ENCODE measurements at places on chromosomes 7 and 10. TPM values are rescaled to one million over a fixed set of nuclear protein-coding genes. Genes with fewer than 3 reads are reported as not detected.

- peaks cover 11% of the 10 kb centered on the region for H3K27me3 ChIP-seq
Observed at GRCh38 chr7:132075515-132075914, 500.8 kb downstream of the PLXNA4 start.

LIPN gene
- total RNA-seq: not detected

DNA sequence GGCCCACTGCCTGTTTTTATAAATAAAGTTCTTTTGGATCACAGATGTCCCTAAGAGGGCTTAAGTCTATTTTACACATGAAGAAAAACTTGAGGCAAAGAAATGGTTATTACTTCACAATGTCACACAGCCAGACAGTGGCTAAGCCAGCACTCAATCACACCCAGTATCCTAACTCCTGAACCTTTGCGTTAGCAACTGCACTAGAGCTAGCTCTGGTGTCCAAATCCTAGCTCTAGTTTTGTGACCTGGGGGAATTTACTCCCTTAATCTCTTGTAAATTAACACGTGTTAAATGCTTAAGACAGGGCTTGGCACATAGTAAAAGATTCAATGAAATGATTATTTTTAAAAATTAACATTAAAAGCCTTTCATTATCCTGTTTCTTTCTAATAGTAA is 49.0 kb upstream of the TPK1 start:
- H3K27me3 ChIP-seq: no peaks in the 10 kb centered on the region
- H3K4me1 ChIP-seq: no peaks in the 10 kb centered on the region
- H3K27ac ChIP-seq: no peak overlapping the region
- no peak overlapping the region for H3K4me3 ChIP-seq
- no peaks in the 10 kb centered on the region for H3K36me3 ChIP-seq

DNA sequence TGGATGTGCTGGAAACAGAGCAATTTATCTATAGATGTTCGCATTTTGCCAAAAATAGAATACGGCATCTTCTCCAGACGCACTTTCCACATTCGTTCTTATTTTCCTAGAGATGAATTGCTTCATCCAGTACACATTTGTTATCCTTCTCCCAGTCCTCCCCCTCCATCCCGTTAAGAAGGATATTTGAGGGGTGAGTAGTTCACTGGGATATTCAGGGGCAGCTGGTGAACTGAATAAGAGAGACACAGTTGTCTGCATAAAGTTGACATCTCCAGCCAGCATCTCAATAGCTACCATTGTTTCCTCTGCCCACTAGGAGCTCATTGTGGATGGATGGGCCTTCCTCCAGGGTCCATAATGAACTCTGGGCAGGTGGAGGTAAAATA is 456.8 kb upstream of the NRP1 start:
- peak overlapping the region; percentile 7 for H3K4me3 ChIP-seq
- H3K36me3 ChIP-seq: no peaks in the 10 kb centered on the region
- peaks cover 22% of the 10 kb centered on the region for H3K4me1 ChIP-seq
- H3K27ac ChIP-seq: no peak overlapping the region

DNA sequence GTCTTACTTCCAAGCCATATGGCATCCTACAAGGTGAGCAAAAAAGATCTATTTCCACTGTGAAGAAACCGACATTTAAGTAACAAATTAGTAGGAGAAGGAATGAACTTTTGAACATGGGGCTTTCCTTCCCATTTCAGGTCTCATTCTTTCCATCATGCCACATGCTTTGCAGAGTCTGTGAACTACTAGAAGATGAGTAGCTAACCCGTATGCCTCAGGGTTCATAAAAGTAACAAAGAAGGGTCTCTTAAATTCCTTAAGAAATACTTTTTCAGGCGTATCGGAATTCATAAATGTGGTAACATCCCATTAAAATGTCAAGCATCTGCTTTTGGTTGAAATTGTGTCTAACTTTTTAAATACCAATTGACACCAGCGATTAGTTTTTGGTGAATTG is 81.3 kb upstream of the TNS3 start:
- no peaks in the 10 kb centered on the region for H3K27me3 ChIP-seq
- no peak overlapping the region for H3K4me3 ChIP-seq
- no peaks in the 10 kb centered on the region for H3K36me3 ChIP-seq
- no peak overlapping the region for H3K27ac ChIP-seq

ANKRD61 gene
- 0.80 TPM for total RNA-seq

- no peak for DNase-seq
- peaks cover 2% of the 10 kb centered on the region for H3K27me3 ChIP-seq
- peaks cover 14% of the 10 kb centered on the region for H3K4me1 ChIP-seq
Observed at GRCh38 chr10:111724121-111724520, 459.4 kb downstream of the GPAM start.

BLNK gene
- total RNA-seq: not detected

MGMT gene
- total RNA-seq: 13.4 TPM

DNA sequence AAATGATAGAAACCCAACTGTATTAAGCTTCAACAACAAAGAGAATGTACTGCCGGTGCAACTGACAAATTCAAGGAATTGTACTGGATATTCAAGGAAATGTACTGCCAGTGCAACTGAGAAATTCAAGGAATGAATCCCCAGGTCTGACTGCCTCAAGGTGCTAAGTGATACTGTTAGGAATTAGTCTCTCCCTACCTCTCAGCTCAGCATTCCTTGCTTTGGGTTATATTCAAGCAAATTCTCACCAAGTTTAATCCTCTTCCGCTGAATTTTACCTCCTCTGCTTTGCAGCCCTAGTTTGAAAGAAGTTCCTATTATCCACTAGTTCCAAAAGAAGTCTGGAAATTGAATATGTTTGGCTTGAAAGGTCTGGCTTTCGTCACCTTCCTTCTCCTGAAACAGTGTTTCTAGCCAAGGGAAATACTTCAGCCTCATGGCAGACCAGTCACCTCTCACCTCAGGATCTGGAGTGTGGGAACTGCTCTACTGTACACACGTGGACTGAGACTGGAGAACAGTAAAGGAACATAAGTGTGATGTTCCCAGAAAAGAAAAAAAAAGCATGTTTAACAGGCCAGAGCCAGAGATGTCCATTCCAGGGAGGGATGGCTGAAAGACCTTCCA is 60.4 kb downstream of the SORCS1 start:
- H3K4me1 ChIP-seq: peaks cover 29% of the 10 kb centered on the region
- no peaks in the 10 kb centered on the region for H3K27me3 ChIP-seq
- H3K36me3 ChIP-seq: peaks cover 9% of the 10 kb centered on the region
- peak overlapping the region; percentile 95 for H3K27ac ChIP-seq

PPRC1 gene
- 68.3 TPM for total RNA-seq

GRCh38 chr10:66625709-66626590 is 299.9 kb upstream of the LRRTM3 start:
- no peak for DNase-seq
- no peak overlapping the region for H3K4me3 ChIP-seq
- no peaks in the 10 kb centered on the region for H3K36me3 ChIP-seq

TSPAN12 gene
- total RNA-seq: 15.7 TPM

GRCh38 chr10:3480281-3480989 is 304.6 kb downstream of the KLF6 start:
- H3K36me3 ChIP-seq: no peaks in the 10 kb centered on the region
- DNase-seq: no peak
- peaks cover 59% of the 10 kb centered on the region for H3K4me1 ChIP-seq
- no peaks in the 10 kb centered on the region for H3K27me3 ChIP-seq
- no peak overlapping the region for H3K27ac ChIP-seq

DNA sequence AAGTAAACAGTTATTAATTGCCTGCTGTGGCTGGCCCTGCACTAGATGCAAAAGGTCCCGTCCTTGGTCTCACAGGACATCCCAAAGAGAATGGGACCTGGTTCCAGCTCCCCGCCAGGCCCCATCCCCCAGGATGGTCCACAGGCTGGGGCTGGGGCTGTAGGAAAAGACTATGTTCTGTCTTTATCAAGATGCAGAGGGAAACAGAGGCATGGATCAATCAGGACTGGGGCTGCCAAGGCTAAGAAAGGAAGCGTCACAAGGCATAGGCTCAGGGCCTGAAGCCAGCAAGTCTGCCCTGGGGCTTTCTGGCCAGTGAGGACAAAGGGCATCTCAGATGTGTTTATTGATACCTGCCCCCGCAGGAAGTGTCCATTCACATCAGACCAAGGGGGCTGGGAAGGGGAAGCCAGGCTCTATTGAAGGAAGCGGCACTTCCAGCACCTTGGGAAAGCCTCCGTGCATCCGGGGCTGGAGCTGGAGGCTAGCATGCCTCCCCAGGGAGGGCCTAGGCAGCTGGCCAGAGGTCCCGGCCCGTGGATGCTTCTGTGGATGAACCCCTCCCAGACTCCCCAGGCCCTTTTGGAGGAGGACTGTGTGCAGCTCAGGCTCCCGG is 5.8 kb downstream of the VSIR start:
- H3K36me3 ChIP-seq: no peaks in the 10 kb centered on the region
- H3K27me3 ChIP-seq: no peaks in the 10 kb centered on the region
- H3K4me1 ChIP-seq: peaks cover 9% of the 10 kb centered on the region
- H3K27ac ChIP-seq: peak overlapping the region; percentile 50

GRCh38 chr10:19532411-19532810 is 283.8 kb upstream of the PLXDC2 start:
- no peak overlapping the region for H3K4me3 ChIP-seq
- no peak for DNase-seq
- no peaks in the 10 kb centered on the region for H3K27me3 ChIP-seq

GRCh38 chr7:155702616-155703015 is 58.2 kb downstream of the RBM33 start:
- no peak overlapping the region for H3K4me3 ChIP-seq
- no peak overlapping the region for H3K27ac ChIP-seq
- peaks cover 17% of the 10 kb centered on the region for H3K36me3 ChIP-seq

MOGAT3 gene
- not detected for total RNA-seq

GRCh38 chr10:11235771-11236170 is 218.1 kb downstream of the CELF2 start:
- H3K4me1 ChIP-seq: peaks cover 30% of the 10 kb centered on the region
- H3K27me3 ChIP-seq: no peaks in the 10 kb centered on the region
- H3K27ac ChIP-seq: no peak overlapping the region
- H3K36me3 ChIP-seq: peaks cover 21% of the 10 kb centered on the region

- H3K27ac ChIP-seq: no peak overlapping the region
- H3K4me1 ChIP-seq: peaks cover 24% of the 10 kb centered on the region
- H3K27me3 ChIP-seq: no peaks in the 10 kb centered on the region
- H3K4me3 ChIP-seq: no peak overlapping the region
- H3K36me3 ChIP-seq: no peaks in the 10 kb centered on the region
Observed at GRCh38 chr10:78272329-78272728, 238.7 kb downstream of the RPS24 start.

GRCh38 chr10:61330669-61331068 is 122.5 kb downstream of the TMEM26 start:
- DNase-seq: no peak
- no peaks in the 10 kb centered on the region for H3K27me3 ChIP-seq

GRCh38 chr10:79444199-79445119 is 965 bp downstream of the ZCCHC24 start:
- peak; percentile 24 for DNase-seq
- H3K4me3 ChIP-seq: peak overlapping the region; percentile 96
- H3K27me3 ChIP-seq: peaks cover 19% of the 10 kb centered on the region
- no peak overlapping the region for H3K27ac ChIP-seq
- no peaks in the 10 kb centered on the region for H3K36me3 ChIP-seq

ATRNL1 gene
- total RNA-seq: 44.1 TPM

GRCh38 chr10:78976825-78977755 is 91.7 kb upstream of the ZMIZ1 start:
- peak overlapping the region; percentile 65 for H3K27ac ChIP-seq
- no peak for DNase-seq
- H3K4me3 ChIP-seq: peak overlapping the region; percentile 12
- peaks cover 2% of the 10 kb centered on the region for H3K27me3 ChIP-seq

ADAM22 gene
- 12.1 TPM for total RNA-seq

DNA sequence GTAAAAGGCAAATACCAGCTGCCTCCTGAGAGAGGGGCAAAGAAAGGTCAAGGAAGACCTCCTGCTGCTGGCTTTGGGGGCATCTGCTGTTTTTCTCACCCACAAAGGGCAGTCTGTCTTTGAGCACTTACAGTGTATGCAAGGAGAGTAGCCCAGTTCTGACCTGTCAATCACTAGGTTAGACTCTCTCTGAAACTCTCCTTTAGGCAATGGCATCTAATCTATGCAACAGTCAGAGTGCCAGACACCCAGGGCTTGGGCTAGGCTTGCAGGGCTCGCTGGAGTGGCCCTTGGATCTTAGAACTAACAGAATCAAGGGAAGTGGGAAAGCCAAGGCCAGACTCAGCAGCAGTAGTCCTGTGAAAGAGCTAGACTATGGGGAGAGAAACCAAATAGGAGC is 522.9 kb downstream of the NRG3 start:
- H3K4me1 ChIP-seq: peaks cover 22% of the 10 kb centered on the region
- H3K27ac ChIP-seq: no peak overlapping the region
- H3K36me3 ChIP-seq: no peaks in the 10 kb centered on the region
- peaks cover 56% of the 10 kb centered on the region for H3K27me3 ChIP-seq
- no peak for DNase-seq
- no peak overlapping the region for H3K4me3 ChIP-seq

- H3K27me3 ChIP-seq: no peaks in the 10 kb centered on the region
- H3K4me3 ChIP-seq: no peak overlapping the region
- DNase-seq: no peak
- no peaks in the 10 kb centered on the region for H3K4me1 ChIP-seq
- no peaks in the 10 kb centered on the region for H3K36me3 ChIP-seq
Observed at GRCh38 chr7:126658684-126659083, 594.1 kb downstream of the GRM8 start.

DNA sequence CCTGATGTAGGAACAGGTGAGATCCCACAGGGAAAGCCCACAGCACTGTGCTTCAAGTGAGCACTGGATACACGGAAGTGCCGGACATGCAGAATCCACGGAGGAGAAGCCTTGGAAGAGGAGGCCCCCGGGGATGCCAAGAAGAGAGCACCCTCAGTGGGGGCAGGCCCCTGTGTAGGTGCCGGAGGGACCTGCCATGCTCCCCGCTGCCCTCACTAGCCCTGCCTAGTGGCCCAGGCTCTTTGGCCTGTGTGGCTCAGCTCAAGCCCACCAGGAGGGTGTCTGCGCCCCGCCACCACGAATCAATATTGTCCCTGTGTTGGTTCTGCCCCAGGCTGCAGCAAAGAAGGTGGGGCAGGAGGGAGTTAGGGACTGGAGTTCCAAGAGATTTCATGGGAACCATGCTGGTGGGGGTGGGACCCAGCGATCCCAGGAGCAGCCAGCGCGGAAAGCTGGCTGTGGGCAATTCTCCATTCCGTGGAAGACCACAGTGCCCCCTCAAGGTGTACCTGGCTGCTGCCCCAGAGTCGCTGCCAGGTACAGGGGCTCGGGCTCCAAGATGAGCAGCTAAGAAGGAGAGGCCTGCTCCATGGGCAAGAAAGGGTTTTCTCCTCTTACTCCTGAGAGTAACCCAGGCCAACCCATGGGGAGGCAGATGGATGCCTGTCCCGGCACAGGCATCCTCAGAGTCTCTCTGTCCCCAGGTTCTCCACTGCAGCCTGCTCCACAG is 34.9 kb upstream of the LEP start:
- no peak overlapping the region for H3K4me3 ChIP-seq
- H3K27ac ChIP-seq: no peak overlapping the region
- H3K36me3 ChIP-seq: no peaks in the 10 kb centered on the region
- no peak for DNase-seq
- H3K27me3 ChIP-seq: peaks cover 47% of the 10 kb centered on the region
- peaks cover 16% of the 10 kb centered on the region for H3K4me1 ChIP-seq

DNA sequence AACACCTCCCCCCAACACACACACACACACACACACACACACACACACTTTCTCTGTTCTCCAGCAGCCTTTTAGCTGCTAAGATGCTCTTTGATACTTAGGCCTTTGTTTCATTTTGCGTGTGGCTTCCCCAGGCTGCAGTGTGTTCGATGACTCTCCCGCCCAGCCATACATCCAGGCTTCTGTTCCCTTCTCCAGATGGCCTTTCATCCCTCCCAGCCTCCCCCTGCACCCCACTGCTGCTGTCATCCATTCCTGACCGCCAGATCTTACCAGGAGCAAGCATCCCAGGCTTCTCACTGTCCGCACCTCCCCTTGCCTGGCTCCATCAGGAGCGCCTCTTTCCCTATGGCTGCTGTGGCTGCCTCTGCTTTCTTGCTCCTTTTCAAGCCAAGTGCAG is 77.8 kb upstream of the PPIF start:
- H3K36me3 ChIP-seq: no peaks in the 10 kb centered on the region
- H3K4me1 ChIP-seq: peaks cover 75% of the 10 kb centered on the region
- peak overlapping the region; percentile 44 for H3K4me3 ChIP-seq
- H3K27me3 ChIP-seq: no peaks in the 10 kb centered on the region

GAD2 gene
- total RNA-seq: not detected
